ENCODE measurements at places on chromosomes 11 and 22. TPM values are rescaled to one million over a fixed set of nuclear protein-coding genes. Genes with fewer than 3 reads are reported as not detected.

DNA sequence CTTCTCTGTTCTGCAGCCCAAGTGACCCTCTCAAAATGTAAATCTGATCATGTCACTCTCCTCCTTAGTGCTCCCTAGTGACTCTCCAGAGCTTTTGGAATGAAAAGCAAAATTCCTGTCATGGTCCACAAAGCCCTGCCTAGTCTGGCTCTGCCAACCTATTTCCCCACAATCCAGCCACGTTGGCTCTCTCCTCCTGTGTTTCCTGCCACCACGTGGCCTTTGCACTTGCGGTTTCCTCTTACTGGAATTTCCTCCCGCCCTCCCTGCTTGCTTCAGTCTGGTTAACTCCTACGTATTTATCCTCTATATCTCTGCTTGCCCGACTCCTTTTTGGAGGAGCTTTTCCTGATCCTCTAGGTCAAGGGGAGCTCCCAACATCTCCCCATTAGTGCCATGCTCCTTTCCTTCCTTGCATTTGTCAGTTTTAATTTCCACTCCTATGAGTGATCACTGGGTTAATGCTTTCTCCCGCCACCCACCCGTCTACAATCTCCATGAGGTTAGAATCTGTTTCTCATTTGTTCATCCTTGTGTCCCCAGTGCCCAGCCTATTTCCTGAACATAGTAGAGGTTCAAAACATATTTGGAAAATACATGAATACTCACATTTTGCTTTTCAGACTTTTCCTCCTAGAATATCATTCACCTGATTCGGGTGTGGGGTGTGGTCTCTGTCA is 11.5 kb downstream of the NNMT start:
- H3K4me3 ChIP-seq, result no peak overlapping the region
- DNase-seq, result peak; percentile 37
- no peaks in the 10 kb centered on the region for H3K4me1 ChIP-seq
- no peaks in the 10 kb centered on the region for H3K36me3 ChIP-seq
- H3K27ac ChIP-seq, result peak overlapping the region; percentile 71

DNA sequence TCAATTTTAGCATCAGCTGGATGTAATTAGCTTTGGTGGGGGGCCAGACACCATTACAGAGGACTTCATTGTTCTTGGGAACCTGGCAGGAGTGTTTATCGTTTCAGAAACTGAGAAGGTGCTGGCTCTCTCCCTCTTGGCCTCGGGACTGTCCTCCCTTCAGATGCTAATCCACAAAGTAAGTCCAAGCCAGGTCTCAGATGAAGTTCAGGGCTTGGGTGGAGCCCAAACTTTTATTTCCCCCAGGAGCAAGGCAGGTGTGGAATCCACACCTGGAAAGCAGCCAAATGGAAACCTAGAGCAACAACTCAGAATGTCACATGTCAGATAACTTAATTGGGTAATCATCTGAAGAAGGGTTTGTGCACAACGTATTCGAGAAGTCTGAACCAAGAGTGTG is 119.2 kb downstream of the ME3 start:
- H3K27ac ChIP-seq, result peak overlapping the region; percentile 92
- no peak for DNase-seq
- H3K4me1 ChIP-seq, result no peaks in the 10 kb centered on the region
- H3K27me3 ChIP-seq, result no peaks in the 10 kb centered on the region

DNA sequence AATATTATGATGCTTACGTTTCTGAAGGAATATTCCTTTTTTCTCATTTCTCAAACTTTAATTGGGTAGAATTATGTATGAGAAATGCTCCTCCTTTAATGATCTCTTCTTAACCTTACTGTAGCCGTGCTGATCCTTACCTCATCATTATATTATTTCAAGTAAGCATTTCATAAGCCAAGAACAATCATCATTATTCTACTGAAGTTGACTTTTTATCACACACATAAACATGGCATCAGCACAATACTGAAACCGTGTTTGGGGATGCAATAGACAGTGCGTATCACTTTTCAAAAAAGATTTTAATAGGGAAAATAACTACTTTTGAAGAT is 162.8 kb downstream of the ARHGAP42 start:
- H3K36me3 ChIP-seq, result no peaks in the 10 kb centered on the region
- H3K27me3 ChIP-seq, result no peaks in the 10 kb centered on the region
- DNase-seq, result no peak
- H3K4me1 ChIP-seq, result no peaks in the 10 kb centered on the region

TCN2 gene
- total RNA-seq, result 44.5 TPM

OR52E5 gene
- not detected for total RNA-seq

LRRC4C gene
- total RNA-seq, result not detected

- peak overlapping the region; percentile 43 for H3K4me3 ChIP-seq
- no peaks in the 10 kb centered on the region for H3K27me3 ChIP-seq
- H3K27ac ChIP-seq, result peak overlapping the region; percentile 79
- DNase-seq, result no peak
- no peaks in the 10 kb centered on the region for H3K36me3 ChIP-seq
- peaks cover 4% of the 10 kb centered on the region for H3K4me1 ChIP-seq
These were observed 1.2 kb upstream of the P2RX6 start for GRCh38 chr22:21013657-21014201.

DNA sequence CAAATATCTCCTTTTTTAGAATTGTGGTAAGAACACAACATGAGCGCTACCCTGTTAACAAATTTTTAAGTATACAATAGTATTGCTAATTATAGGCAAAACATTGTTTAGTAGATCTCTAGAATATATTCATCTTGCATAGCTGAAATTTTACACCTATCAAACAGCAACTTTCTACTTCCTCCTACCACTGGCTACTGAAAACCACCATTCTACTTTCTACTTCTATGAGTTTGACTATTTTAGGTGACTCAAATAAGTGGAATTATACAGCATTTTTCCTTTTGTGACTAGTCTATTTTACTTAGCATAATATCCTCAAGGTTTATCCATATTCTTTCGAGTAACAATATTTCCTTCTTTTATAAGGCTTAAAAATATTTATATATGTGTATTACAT is 128.4 kb downstream of the FAM76B start:
- no peak overlapping the region for H3K4me3 ChIP-seq
- no peaks in the 10 kb centered on the region for H3K36me3 ChIP-seq
- DNase-seq, result no peak
- no peak overlapping the region for H3K27ac ChIP-seq
- H3K27me3 ChIP-seq, result no peaks in the 10 kb centered on the region

DNA sequence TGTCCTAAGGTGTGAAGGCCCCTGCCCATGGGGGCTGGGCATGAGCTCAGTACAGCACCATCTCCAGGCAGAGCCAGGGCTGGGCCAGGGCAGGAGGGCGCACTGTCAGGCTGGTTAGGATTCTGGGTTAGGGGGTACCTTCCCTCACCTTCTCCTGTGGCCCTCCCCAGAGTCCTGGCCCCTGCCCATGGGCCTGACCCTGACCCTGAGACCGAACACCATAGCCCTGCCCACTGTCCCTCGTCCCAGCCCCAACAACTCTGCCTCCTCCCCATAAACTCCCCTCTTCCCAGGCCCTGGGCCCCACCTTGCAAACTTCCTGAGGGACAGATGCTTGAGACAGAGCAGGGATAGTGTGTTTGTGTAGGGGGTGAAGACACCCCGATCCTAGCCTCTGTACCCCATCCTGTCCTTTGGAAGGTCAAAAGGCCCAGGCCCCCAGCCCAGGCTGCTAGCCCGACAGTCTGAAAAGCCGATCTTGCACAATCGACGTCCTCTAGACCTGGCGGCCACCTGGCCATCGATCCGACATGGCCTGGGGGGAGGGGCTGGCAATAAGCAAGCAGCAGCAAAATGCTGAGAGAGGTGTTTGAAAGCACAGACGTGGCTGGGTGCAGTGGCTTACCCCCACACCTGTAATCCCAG is 2.7 kb upstream of the TMPRSS6 start:
- no peak for DNase-seq
- no peaks in the 10 kb centered on the region for H3K27me3 ChIP-seq
- H3K36me3 ChIP-seq, result no peaks in the 10 kb centered on the region
- no peak overlapping the region for H3K4me3 ChIP-seq

All from uterus (tissue), 4 donors.